NCI-H2107 (cell line): ENCODE measurements at places on chromosomes 1 and 21.

GRCh38 chr1:61914823-61915482 lies 172.7 kb downstream of the PATJ start:
- DNase-seq: no peak

GRCh38 chr1:32063261-32063681 lies 9.5 kb upstream of the TMEM39B start:
- DNase-seq: no peak

- DNase-seq: no peak
These were observed 30.0 kb downstream of the IRF2BP2 start for GRCh38 chr1:234579967-234580366.

DNA sequence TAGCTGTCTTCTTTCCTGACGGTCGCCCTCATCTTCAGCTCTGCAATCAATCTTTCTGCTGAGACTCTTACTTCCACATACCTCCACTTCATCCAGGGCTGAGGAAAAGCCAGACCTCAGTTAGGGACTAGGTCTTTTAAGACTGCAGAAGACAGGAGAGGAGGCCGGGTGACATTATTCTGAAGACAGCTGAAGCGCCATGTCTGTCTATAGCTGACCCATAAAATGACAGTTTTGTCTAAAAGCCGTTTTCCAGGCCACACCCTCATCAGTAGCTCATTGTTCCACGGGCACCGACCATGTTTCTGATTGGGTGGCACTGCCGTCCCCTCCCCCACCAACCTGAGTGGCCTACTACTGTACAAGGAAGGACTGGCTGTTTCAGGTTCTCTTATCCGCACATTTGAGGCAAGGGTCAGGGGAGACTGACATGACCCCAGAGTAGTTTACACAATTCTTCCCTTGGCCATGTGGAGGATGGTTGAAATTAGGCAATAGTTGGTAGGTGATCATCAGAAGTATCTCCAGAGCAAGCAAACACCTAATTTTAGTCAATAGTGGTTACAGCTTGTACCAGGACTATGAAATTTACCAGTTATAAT lies at the start of gene ADCY10:
TSS of gene ADCY10 (minus strand) at position 240 of the 602 bp plus-strand sequence. CDS start 8,994 bp downstream, outside the sequence.
- no peak for DNase-seq

GRCh38 chr1:40847023-40847745 lies 15.0 kb downstream of the CITED4 start:
- no peak for DNase-seq

DNA sequence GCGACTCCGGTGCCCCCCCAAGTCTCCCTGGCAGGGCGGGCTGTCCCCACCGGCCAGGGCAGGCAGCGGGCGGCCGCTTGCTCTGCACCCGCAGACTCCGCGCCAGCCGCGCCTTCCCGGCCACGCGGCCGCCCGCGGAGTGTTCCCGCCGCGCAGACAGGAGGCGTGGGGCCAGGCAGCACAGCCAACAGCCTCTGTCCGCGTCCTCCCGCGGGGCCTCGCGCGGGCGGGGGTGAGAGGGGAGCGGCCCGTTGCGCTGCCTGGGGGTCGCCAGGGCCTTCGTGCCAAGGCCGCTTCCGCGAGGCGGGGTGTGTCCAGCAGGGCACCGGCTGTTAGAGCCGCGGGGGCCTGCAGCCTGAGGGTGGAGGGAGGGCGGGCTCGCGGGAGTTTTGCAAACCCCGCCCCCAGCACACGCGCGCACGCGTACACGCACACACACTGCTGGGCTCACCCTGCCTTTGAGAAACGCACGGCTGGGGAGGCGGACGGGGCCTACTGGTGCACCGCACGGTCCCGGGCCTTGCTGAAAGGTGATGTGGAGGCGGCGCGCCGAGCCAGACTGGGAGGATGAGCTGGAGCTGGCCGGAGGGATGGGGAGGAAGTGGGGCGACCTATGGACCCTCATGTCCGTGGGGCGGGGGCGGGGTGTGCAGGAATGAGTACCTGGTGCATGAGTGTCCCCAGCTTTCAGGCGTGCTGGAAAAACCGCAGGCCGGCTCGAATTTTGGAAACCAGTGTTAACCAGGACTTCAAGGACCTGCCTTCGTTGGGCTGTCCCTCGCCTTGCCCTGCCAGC lies 41.5 kb downstream of the KIAA1614 start:
- DNase-seq: no peak

DNA sequence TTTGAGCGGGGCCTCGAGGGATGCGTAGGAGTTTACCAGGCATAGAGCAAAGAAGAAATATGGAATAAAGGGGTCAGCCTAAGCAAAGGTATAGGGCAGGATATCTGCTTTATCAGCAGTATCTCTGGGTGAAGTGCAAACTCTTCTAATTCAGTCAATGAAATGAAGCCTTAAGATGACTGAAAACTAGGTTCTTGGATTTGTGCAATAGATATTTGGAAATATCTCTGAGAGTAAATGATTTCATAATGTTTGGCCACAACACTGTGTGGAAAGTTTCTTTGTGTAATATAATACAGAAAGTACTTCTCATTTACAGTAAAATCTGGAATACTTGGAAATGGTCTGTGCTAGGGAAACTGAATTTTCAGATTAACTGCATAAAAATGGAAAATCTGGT lies 26.1 kb downstream of the KCNJ15 start:
- DNase-seq: no peak

DNA sequence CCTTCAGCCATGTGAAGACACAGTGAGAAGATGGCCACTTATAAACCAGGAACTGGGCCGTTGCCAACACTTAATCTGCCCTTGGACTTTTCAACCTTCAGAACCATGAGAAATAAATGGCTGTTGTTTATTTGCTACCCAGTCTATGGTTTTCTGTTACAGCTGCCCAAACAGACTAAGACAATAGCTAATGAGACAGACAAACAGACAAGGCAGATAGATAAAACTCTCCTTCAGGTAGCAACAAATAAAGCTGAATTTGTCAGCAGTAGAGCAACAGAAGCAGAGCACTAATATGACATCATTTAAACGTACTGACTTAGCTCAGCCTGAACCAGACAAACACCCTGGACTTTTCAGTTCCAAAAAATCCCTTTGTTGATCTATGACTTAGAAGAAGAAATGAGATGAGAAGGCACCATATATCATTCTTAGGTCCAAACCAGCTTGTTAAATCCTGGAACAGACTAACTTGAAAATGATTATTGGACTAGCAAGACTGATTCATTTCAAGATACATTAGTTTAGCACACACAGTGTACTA lies 27.0 kb downstream of the ZZZ3 start:
- no peak for DNase-seq

- no peak for DNase-seq
These were observed 45.9 kb downstream of the MARK1 start for GRCh38 chr1:220573836-220574235.

- DNase-seq: no peak
These were observed 22.6 kb downstream of the FMO5 start for GRCh38 chr1:147202576-147202975.

- DNase-seq: no peak
These were observed 76.6 kb upstream of the PRDX6 start for GRCh38 chr1:173400387-173400995.

GRCh38 chr1:10941891-10942541 lies 70.4 kb upstream of the TARDBP start:
- DNase-seq: peak; percentile 50

- DNase-seq: no peak
These were observed 20.7 kb downstream of the SFT2D2 start for GRCh38 chr1:168246506-168246905.
